Activated CD4-positive, alpha-beta T cell treated with anti-CD3 and anti-CD28 coated beads, Interleukin-2, amount 10 ng/mL, durations not matched to agents 7 days and 5 days (primary cell): ENCODE measurements at places on chromosomes 3 and 15.

GRCh38 chr3:58034738-58035523, 26.7 kb downstream of the FLNB start:
- peaks cover 44% of the 10 kb centered on the region for H3K4me1 ChIP-seq
- H3K27me3 ChIP-seq = no peaks in the 10 kb centered on the region
- peak overlapping the region; percentile 5 for H3K4me3 ChIP-seq

DNA sequence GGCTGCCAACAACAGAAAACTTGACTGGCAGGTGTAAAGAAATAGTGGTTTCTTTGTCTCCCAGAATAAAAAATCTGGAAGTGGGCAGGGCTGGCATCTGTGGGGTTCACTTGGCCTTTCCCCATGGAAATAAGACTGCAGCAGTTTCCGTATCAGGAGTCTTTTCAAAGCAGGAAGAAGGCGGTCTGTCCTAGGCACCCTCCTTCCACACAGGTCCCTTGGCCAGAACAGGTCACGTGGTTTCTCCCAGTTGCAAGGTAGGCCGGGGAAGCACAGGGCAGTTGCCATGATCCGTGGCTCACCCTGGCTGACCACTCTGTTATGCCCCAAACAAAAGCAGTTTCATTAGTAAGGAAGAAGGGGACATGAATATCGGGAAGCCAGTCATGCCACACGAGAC, 45.4 kb downstream of the ZDHHC19 start:
- no peak overlapping the region for H3K4me3 ChIP-seq
- H3K36me3 ChIP-seq = no peaks in the 10 kb centered on the region
- H3K27me3 ChIP-seq = no peaks in the 10 kb centered on the region
- H3K4me1 ChIP-seq = peaks cover 6% of the 10 kb centered on the region

DNA sequence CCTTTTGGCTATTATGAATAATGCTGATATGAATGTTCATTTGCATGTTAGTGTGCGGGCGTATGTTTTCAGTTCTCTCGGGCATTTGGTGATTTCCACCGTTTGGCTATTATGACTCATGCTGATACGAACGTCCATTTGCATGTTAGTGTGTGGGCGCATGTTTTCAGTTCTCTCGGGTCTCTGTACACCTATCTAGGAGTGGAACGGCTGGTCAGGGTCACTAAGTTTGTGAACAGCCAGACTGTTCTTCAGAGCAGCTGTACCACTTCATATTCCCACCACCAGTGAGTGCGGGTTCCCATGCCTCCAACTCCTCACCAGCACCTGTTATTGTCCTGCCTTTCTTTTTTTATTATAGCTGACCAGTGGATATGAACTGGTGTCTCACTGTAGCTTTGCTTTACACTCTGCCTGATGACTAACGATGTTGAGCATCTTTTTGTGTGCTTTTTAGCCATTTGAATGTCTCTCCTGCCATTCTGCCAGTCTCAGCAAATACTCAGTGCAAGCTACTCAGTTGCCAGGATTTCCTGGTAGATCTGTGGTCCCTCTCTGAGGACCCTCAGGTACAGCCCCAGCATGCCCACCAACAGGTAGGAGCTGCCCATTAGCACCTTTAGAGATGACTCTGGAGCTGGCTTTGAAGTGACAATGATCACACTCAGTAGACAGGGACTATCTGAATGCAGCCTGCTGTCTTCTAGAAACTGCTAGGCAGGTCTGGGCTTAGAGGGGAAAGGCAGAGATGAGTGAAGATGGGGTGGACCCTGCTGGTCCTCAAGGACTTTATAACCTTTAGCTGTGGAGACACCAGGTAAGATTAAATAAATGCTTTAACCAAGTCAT, 141.1 kb downstream of the XXYLT1 start:
- H3K4me1 ChIP-seq = peaks cover 26% of the 10 kb centered on the region
- no peak overlapping the region for H3K4me3 ChIP-seq
- no peaks in the 10 kb centered on the region for H3K36me3 ChIP-seq
- H3K27ac ChIP-seq = no peak overlapping the region

DNA sequence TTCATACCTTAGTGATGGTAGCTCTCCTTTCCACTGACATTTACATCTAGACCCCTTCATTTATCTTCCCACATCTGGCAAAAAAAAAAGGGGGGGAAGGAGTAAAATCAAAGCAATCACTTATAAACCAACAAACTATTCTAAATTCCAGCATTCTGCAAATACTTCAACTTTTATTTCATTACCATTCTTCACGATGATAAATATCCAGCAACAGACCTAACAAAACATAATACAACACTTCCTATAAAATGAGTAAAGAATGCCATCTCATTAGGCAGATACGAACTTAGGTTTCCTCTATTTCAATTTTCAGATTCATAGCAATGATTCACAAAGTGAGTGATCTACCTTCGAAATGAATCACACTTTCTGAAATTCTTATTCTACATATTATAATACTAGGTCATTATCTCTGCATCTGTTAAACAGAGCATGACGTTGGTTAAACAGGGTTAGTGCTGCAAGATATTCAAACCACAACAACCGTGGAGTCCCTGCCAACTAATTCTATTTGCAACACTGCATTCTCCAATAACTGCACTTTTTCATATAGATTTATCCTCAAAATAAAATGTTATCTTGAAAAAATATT, at the start of gene LRRFIP2:
Gene LRRFIP2, minus strand, starts transcription at position 51 of the 595 bp plus-strand sequence. CDS start 25,599 bp downstream, outside the sequence.
- peaks cover 19% of the 10 kb centered on the region for H3K36me3 ChIP-seq
- H3K27ac ChIP-seq = peak within 1 kb of the TSS; percentile 84
- peak; percentile 11 for DNase-seq
- no peaks in the 10 kb centered on the region for H3K27me3 ChIP-seq

GRCh38 chr3:196192036-196192523, 19.1 kb downstream of the ZDHHC19 start:
- no peaks in the 10 kb centered on the region for H3K27me3 ChIP-seq
- H3K27ac ChIP-seq = peak overlapping the region; percentile 95
- peak overlapping the region; percentile 22 for H3K4me3 ChIP-seq
- H3K4me1 ChIP-seq = peaks cover 51% of the 10 kb centered on the region

GRCh38 chr3:40021338-40021737, 211.9 kb downstream of the MYRIP start:
- no peak overlapping the region for H3K27ac ChIP-seq
- H3K4me1 ChIP-seq = no peaks in the 10 kb centered on the region
- H3K4me3 ChIP-seq = no peak overlapping the region
- H3K27me3 ChIP-seq = peaks cover 15% of the 10 kb centered on the region

DNA sequence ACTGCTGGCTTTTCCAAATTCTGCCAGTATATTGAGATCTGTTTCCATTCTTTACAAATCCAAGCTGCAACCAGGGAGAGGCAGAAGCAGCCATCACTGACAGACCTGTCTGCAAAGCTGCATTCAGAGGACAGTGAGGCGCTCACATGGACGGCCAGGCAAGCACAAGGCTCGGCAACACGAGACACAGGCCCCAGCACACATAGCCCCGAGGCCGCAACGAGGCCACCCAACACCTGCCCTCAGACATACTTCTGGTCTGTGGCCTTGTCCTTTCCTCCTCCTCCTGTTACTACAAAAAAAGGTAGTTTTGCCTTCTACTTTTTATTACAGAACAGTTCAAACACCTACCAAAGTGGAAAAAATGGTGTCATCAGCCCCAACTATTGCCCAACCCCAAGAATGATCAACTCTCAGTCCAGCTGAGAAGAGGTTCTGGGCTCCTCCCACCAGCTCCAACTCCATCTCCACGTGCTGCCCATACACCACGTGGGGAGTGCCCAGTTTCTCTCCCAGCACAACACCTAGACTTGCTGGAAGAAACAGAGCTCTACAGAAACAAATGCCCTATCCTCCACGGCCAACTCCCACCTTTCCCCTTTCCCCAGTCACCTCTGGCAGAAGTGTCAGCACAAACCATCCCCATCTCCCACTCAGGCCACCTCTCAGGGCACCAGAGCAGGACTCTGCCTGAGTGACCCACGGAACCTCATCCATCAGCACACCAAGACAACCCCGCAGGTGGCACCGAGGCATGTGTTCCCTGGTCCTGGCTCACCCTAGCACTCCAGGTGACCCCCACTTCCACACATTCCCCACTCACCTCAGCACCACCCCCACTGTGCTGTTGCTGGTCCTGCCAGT, 7.4 kb downstream of the ZXDC start:
- H3K4me1 ChIP-seq = peaks cover 37% of the 10 kb centered on the region
- peaks cover 68% of the 10 kb centered on the region for H3K36me3 ChIP-seq
- H3K27me3 ChIP-seq = no peaks in the 10 kb centered on the region
- no peak overlapping the region for H3K4me3 ChIP-seq
- no peak overlapping the region for H3K27ac ChIP-seq
- no peak for DNase-seq

- H3K27ac ChIP-seq = no peak overlapping the region
- no peak for DNase-seq
- H3K4me1 ChIP-seq = no peaks in the 10 kb centered on the region
- no peaks in the 10 kb centered on the region for H3K36me3 ChIP-seq
- H3K4me3 ChIP-seq = no peak overlapping the region
Observed at GRCh38 chr15:32878869-32879805, 161.3 kb downstream of the GREM1 start.

- peaks cover 24% of the 10 kb centered on the region for H3K4me1 ChIP-seq
- H3K27ac ChIP-seq = no peak overlapping the region
Observed at GRCh38 chr3:122674339-122674738, 6.3 kb upstream of the PARP14 start.

DNA sequence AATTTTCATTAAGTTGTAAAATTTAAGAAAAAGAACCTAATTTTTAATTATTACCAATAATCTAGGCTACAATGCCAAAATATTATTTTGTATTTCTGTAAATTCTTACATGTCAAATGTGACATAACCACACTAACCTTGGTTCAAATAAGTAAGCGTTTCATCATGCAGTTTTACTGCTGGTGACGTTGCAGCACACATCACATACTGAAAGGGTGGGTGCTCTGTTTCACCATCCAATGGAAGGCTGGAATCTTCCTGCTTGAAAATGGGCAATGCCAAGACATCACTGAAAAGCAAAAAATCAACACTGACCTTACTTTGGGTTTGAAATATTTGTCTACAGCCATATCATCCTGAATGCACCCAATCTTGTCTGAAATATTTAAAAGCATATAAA, 14.8 kb downstream of the UBP1 start:
- H3K36me3 ChIP-seq = peaks cover 32% of the 10 kb centered on the region
- peaks cover 33% of the 10 kb centered on the region for H3K4me1 ChIP-seq
- H3K27ac ChIP-seq = no peak overlapping the region
- H3K27me3 ChIP-seq = no peaks in the 10 kb centered on the region

DNA sequence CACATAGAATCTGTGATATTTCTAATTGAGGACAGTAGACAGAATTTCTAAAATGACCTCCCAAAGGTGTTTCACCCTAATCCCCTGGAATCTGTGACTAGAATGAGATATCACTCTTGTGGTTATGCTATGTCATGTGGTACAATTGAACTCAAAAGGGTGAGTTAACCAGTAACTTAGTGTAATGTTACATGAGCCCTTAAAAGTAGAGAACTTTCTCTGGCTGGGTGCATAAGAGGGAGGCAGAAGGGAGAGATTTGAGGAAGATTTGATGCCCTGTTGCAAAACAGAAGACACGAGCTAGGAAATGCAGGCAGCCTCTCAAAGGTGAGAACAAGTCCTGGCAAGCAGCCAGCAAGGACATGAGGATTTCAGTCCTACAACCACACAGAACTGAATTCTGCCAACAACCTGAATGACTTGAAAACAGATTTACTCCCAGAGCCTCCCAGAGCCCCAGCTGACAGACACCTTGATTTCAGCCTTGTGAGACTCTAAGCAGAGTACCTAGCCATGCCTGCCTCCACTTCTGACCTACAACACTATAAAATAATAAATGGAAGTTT, 160.3 kb downstream of the MTHFS start:
- no peak overlapping the region for H3K27ac ChIP-seq
- no peak for DNase-seq
- no peaks in the 10 kb centered on the region for H3K36me3 ChIP-seq
- no peaks in the 10 kb centered on the region for H3K4me1 ChIP-seq

DNA sequence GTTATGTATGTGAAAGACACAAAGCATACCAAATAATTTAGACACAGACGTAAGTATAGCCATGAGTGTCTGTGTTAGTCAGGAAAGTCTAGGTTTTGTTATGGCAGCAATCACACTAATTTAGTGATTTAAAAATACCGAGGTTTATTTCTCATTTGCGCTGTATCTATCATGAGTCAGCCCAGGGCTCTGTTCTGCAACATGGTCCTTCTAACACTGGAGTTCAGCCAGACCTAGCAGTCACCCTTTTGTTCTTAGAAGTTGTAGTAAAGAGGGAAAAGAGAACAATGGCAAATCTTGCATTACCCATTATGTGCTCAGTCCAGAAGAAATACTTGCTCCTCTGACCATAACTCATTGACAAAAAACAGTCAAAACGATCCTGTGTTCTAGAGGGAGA, 311.5 kb downstream of the NLGN1 start:
- H3K4me3 ChIP-seq = no peak overlapping the region
- H3K36me3 ChIP-seq = no peaks in the 10 kb centered on the region
- no peak overlapping the region for H3K27ac ChIP-seq
- no peaks in the 10 kb centered on the region for H3K4me1 ChIP-seq

- peaks cover 10% of the 10 kb centered on the region for H3K36me3 ChIP-seq
- H3K27ac ChIP-seq = no peak overlapping the region
- H3K27me3 ChIP-seq = peaks cover 4% of the 10 kb centered on the region
- peaks cover 19% of the 10 kb centered on the region for H3K4me1 ChIP-seq
- no peak for DNase-seq
Observed at GRCh38 chr3:136836511-136837156, 17.7 kb downstream of the SLC35G2 start.

DNA sequence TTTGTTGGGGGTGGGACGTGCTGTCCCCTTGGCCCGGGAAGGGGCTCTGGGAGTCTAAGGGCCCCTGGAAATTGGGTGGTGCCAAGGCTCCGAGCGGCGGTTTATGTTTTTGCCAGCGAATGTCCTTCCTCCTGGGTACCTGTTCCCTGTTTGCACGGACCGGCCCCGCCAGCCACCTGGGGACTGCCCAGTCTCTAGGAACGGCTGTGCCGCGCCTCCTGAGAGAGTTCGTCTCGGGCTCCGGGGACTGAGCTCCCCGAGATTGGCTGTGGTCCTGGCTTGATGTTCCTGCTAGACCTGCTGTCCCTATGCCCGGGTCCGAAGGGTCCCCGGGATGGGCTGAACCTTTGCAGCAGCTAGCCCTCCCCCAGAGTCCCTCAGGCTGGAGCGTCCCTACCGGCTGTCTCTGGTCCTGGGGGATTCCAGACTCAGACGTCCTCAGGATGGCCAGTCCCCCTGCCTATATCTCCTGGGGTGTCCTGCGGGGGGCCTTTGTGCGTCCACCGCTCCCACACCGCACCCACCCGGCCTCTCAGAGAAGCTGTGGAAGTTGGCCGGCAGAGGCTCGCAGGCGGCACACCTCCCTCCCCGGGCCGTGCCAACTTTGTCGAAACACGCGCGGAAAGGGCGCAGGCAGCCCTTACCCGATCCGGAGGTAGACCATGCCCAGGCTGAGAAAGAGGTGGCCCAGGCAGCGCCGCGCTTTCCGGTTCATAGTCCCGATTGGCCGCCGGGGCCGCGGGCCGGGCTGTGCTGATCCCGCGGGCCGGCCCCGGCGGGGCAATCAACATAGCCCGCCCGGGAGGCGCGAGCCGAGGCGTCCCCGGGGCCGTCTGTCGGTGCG, 547 bp downstream of the WNT7A start:
- H3K4me3 ChIP-seq = peak overlapping the region; percentile 28
- no peaks in the 10 kb centered on the region for H3K36me3 ChIP-seq
- peaks cover 7% of the 10 kb centered on the region for H3K4me1 ChIP-seq
- H3K27me3 ChIP-seq = peaks cover 68% of the 10 kb centered on the region
- peak; percentile 33 for DNase-seq
- H3K27ac ChIP-seq = no peak overlapping the region

GRCh38 chr3:48434591-48435222, 4.8 kb upstream of the PLXNB1 start:
- peaks cover 19% of the 10 kb centered on the region for H3K36me3 ChIP-seq
- peaks cover 35% of the 10 kb centered on the region for H3K4me1 ChIP-seq
- peaks cover 2% of the 10 kb centered on the region for H3K27me3 ChIP-seq

GRCh38 chr3:157410945-157411344, 25.7 kb upstream of the PTX3 start:
- peaks cover 7% of the 10 kb centered on the region for H3K27me3 ChIP-seq
- no peak for DNase-seq
- H3K27ac ChIP-seq = no peak overlapping the region
- H3K4me1 ChIP-seq = no peaks in the 10 kb centered on the region
